ENCODE measurements at places on chromosomes 4 and X.

DNA sequence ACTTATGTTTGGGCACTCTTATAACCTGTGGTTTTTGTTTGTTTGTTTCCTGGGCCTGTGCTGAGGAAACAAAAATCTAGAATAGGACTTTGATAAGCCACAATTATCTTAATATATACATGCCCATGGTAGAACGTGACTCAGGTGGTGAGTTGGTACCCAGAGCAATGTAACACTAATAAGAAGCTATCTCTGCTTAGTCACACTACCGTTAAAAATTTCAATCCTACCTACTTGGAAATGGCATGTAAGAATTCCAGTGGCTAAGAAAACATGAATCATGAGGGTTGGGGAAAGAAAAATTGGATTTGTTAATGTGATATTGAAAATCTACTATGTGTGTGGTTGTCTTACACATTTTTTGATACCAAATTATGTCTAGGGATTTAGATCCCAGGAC is 30.5 kb upstream of the ADGRG2 start:
- DNase-seq: no peak

DNA sequence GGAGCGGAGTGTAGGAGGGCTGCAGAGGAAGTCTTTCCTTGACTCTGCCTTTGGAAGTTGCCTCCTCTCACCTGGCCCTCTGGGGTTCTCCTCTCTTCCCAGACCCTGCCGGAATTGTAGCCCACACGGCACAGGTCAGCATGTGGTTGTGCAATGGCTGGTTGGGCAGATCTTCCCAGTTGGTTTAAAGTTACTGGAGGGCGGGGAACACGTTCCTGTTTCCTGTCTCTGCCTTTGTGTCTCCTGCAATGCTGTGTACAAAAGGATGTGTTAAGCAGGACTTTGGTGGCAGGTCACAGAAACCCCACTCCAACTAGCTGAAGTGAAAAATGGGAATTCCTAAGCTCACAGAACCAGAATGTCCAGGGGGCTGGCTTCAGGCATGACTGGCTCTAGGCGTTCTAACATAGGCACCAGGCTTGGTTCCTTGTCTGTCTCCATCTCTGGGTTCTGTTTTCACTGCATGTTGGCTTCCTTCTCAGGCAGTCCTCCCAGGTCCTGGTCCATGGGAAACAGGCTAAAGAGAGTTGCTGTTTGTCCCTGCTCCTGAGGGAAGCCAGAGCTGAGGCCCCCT is 19.9 kb downstream of the SORCS2 start:
- no peak for DNase-seq

GRCh38 chr4:8732092-8732491 is 139.5 kb downstream of the CPZ start:
- DNase-seq: no peak

- DNase-seq: no peak
Observed at GRCh38 chrX:130025256-130025655, 42.8 kb downstream of the BCORL1 start.
